ENCODE measurements at places on chromosomes 7 and 10. TPM values are rescaled to one million over a fixed set of nuclear protein-coding genes. Genes with fewer than 3 reads are reported as not detected.

The NEBL gene
- total RNA-seq, result 13.0 TPM

The ANXA7 gene
- total RNA-seq, result 120 TPM

The PNLIP gene
- not detected for total RNA-seq

The MEIG1 gene
- total RNA-seq, result not detected

The REPIN1 gene
- 104 TPM for total RNA-seq

The MRPS16 gene
- 141 TPM for total RNA-seq

The CALML5 gene
- not detected for total RNA-seq

The GJC3 gene
- not detected for total RNA-seq

The FOXP2 gene
- not detected for total RNA-seq

- DNase-seq, result no peak
These were observed 39.4 kb downstream of the SEMA3A start for GRCh38 chr7:84154991-84155781.

DNA sequence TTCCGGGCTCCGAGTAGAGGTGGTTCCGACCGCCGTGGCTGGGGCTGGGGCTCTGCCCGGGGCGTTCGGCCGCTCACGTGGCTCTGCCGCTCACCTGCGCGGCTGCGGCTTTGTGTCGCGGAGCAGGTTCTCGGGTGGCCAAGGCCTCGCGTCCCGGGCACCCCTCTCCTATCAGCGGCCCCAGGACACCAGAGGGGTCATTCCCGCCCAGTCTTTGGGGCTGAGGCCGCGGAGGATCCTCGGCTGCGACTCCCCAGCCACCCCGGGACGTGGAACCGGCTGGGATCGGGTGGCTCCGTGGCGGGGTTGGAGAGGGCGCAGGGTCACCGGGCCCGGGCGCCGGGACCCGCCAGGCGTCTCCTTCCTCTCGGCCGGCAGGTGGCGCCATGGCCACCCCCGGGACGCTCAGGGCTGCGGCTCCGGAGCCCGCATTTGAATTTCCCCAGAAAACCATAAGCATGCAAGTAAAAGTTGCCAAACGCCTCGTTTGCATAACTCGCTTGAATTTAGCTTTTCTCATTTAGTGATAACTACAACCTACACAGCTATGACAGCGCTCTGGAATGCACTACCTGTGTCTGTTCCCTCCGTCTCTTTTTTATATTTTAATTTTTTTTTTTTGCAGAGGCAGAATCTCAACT, 1.2 kb downstream of the COL26A1 start:
- DNase-seq, result peak; percentile 63

- peak; percentile 70 for DNase-seq
These were observed at the start of gene IL15RA for GRCh38 chr10:5977471-5978229. Gene IL15RA, minus strand, starts transcription at chr10:5977543. Its CDS starts 51 bp downstream, at chr10:5977492.

DNA sequence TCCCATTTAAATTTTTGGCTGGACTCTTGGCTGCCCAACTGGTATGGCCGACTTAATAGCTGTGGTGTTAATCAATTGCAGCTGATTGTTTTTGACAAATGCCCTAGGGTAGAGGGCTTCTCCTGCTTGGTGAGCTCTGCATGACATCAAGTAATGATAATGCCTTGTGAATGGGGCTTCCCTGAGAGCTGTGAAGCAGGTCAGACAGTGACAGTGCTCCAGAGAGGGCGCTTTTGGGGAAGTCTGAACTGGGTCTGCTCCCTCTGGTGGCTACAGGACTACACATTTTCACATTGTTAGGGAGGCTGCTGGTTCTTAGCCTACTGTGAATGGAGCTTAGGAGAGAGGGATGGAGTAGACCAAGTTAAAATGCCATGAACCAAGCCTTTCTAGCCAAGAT, 98.8 kb downstream of the SDK1 start:
- DNase-seq, result peak; percentile 36

GRCh38 chr7:65892161-65892560, 19.3 kb downstream of the VKORC1L1 start:
- DNase-seq, result no peak

- no peak for DNase-seq
These were observed 74.3 kb downstream of the RNLS start for GRCh38 chr10:88508796-88509195.

- no peak for DNase-seq
These were observed 200.3 kb downstream of the LSM5 start for GRCh38 chr7:32289651-32290414.

- peak; percentile 18 for DNase-seq
These were observed 197.3 kb upstream of the PODXL start for GRCh38 chr7:131753620-131754222.

DNA sequence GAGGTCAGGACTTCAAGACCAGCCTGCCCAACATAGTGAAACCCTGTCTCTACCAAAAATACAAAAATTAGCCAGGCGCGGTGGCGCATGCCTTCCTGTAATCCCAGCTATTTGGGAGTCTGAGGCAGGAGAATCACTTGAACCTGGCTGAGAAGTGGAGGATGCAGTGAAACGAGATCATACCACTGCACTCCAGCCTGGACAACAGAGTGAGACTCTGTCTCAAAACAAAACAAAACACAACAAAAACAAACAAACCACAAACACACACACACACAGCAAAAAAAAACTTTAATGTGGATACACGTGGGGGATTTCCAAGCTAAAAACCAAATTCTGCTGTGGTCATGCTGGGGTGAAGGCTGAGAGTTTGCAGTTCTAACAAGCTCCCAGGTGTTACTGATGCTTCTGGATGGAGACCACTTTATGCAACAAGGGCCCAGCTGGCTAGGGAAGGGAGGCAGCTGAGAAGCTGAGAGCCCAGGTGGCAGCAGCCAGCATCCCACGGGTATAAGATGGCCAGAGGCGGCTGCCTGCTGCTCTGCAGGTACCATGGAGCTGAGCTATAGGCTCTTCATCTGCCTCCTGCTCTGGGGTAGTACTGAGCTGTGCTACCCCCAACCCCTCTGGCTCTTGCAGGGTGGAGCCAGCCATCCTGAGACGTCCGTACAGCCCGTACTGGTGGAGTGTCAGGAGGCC, at the start of gene ZP3:
TSS of gene ZP3 (plus strand) at position 538 of the 699 bp plus-strand sequence. CDS start at position 553, 15 bp downstream.
- no peak for DNase-seq

DNA sequence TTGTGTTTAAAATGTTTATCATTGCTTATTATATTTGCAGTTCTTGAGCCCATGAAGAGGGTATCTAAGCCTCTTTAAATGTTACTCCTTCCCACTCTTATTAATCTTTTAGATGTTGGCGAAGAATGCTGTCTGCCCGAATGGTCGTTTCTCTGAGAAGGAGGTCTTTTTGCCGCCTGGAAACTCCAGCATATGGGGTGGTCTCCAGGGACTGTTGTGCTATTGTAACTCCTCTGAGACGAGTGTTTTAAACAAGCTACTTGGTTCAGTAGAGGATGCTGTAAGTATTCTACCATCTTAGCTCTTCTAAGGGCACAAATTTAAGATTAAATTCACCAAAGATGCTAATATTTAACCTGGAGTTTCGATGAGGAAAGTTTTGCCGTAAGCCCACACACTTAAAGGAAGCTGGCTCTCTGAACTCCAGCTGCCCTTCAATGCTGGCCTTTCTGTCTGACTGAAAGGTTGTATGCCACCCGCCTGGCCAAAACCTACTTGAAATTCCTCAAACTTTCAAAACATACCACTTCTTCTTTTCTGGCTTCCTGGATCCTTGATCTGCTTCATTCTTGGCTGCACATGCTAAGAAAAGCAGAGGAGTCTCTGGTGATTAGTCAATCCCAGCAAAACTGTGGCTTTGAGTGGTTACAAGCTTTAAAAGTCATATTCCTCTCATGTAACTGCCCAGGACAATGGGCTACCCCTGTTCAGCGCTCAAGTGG, 74.7 kb downstream of the ABCA13 start:
- no peak for DNase-seq

DNA sequence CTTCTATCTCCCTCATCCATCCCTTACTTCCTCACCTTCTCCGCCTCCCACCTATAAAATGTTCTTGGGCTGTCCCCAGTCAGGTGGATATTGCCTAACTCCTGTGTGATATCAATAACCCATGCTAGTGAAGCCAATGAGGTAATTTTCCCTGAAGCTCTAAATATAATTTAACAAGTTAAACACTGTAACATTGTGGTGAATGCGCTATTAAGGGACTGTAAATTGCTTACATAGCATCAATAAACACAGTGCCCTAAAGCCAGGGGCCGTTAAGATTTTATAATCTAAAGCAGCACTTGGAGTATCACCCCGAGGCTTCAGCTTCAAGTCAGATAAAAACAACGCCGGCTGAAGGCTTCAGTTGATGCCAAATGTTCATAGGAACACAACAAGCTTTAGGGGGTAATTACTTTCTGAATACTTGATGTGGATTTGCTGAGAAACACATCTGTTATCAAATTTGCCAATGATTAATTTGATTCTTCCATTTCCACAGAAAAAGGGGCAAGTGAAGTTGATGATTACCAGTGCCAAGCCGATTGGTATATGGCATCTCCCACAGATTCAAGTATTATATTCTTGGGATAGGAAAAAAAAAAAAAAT, 138.4 kb downstream of the CREB5 start:
- DNase-seq, result no peak

DNA sequence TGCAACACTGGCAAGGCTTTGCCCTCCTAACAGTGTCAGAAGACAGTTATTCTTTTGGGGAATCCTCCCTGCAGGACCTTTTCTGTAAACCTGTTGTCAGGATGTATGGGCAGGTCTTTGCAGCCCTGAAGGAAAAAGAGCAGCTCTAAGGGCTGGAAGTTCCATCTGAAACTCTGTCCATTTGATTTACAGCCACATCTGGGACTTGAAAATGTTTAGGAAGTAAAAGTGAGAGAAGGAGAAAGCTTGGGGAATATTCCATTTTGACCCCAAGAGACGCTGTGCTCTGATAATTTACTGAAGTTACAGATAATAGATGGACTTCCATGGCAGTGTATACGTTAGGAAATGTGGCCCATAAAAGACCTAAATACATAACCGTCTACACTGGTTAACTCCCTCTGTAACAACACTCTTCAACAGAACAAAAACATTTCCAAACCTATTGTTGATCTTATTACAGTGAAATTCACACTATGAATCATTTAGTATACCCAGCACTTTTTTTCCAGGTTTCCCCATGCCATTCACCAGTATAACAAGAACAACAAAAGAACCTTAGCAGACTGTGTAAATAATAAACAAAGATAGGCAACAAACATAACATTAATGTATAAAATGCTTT, 89.1 kb downstream of the KIAA1549 start:
- no peak for DNase-seq

- DNase-seq, result no peak
These were observed 132.6 kb downstream of the USP6NL start for GRCh38 chr10:11478807-11479206.
